ENCODE measurements at places on chromosomes 5 and 9.

DNA sequence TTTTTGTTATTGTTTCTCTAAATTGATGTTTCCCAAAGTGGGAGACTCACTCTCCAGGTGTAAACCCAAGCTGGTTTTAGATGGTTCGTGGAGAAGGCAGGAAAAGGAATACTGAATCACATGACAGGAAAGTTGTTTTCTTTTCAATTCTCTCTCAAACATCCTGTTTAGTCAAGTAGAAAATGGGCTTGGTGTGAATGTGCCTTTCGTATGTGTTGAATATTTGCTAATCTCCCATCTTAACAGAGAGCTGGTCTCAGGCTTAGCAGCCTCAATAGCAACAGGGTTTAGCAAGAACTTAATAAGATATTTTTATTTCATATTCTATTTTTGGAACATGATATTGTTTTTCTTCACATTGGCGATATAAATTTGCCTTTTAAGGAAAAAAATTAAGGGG lies 119.7 kb downstream of the INSYN2B start:
- DNase-seq, result no peak

- no peak for DNase-seq
These were observed 238.0 kb downstream of the TRIM32 start for GRCh38 chr9:116925121-116925520.

GRCh38 chr5:157842185-157842584 lies 16.8 kb downstream of the CLINT1 start:
- no peak for DNase-seq

DNA sequence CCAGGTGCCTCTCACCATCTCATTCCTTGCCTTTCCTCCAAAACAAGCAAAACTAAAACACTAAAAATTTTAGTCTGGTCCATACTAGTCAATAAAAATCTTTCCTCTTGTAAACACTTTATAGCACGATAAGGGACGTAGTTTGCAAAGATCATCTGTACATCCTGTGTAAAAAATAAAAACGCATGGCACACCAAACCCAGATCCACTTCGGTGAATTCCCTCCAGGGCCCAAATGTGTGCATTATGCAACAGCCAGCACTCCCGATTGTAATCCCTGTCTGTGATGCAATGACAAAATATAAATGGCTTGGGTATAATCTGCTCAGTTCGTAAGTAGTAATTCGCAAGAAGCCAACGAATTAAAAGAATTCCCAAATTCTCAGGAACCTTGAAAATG lies 1.4 kb downstream of the FAM169A start:
- no peak for DNase-seq

- no peak for DNase-seq
These were observed 240.2 kb downstream of the RFX3 start for GRCh38 chr9:3285365-3286161.

GRCh38 chr5:160379511-160379910 lies 9.1 kb upstream of the C1QTNF2 start:
- no peak for DNase-seq

GRCh38 chr9:441126-441525 lies 226.5 kb downstream of the DOCK8 start:
- no peak for DNase-seq

Data from NCI-H1436 treated with DMSO at 0.1 percent for 48 hours (cell line).